NCI-H2107 (cell line): ENCODE measurements at places on chromosomes 5 and 9.

- DNase-seq = no peak
Observed at GRCh38 chr5:132009706-132010405, 1.6 kb downstream of the ACSL6 start.

DNA sequence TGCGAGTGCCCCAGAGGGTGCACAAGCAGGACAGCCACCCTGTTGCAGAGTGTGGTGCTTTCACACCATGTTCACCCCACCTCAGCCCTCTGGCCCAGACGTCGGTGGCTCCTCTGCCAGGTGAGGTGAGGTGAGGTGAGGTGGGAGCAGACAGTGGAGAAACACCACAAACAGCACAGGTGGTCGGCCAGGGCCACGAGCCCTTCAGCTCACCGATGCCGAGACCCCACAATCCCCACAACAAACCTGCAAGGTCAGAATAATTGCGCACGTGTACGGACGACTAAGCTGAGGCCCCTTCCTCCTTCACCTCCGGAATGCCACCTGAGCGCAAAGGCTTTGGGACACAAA lies 10.5 kb downstream of the BRD3 start:
- no peak for DNase-seq

DNA sequence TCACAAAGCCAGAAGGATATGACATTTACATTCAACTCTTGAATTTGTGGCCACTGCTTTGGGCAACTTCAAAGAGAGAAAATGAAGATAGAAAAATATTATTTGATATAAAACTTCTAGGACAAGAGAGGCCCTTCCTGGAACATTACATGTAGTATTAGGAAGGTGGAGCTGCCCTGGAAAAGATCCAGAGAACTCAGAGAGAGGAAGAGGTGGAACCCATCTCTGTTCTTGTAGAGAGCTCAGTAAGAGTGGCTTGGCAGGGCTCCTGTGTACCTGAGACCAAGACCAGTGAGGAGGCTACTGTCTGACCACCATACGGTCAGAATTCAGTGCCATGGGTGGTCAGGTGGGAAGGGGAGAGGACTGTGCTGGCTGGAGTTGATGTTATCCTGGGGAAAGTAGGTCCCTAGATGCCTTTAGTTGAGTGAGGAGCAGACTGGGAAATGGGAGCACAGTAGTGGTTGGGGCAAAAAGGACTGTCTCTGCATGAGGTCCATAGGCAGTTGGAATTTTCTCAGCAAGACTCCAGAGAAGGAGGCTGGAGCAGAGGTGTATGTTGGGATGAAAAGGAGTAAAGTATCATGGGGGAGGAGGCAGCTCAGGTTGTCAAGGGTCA lies 7.6 kb downstream of the TGFBI start:
- no peak for DNase-seq

DNA sequence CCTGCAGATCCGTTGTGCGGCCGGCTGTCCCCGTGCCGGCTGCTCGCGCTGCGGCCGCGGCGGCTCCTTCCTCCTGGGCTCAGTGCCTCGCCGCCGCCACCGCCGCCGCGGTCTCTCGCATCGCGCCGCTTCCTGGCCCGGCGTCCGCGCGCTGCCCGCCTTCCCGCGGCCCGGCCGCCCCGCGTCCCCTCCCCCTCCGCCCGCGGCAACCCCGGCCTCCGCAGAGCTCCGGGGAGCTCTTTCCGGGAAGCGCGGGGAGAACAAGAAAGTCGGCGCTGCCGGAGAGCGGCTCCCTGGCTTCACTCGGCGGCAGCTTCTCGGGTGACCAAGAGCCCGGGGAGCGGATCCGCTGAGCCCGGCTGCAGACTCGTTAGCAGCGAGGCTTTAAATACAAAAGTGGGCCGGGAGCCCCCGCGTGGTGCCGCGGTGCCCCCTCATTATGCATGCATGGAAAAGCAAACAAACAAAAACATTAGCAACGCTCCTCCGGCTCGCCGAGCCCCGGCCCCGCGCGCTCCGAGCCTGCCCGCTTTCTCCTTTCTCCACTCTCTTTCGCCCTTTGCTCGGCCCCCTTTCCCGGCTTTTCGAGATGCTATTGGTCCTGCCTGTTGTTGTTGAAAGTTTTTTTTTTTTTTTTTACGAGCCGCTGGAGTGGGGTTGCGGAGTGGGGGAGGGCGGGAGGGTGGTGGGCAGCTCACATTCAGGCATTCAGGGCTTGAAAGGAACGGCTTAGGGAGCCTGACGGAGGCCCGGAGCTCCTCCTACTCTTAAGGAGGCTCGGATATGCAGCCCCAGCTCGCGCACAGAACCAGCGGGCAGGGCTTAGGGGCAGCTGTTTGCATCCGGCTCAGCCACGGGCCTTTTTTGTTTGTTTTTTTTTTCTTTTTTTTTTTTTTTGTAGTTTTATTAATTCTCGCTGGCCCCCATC lies at the start of gene GAS1:
TSS of gene GAS1 (minus strand) at position 361 of the 928 bp plus-strand sequence. CDS start 727 bp downstream, outside the sequence.
- DNase-seq = no peak

- no peak for DNase-seq
Observed at GRCh38 chr5:156870498-156870839, 20.4 kb downstream of the PPP1R2B start.

DNA sequence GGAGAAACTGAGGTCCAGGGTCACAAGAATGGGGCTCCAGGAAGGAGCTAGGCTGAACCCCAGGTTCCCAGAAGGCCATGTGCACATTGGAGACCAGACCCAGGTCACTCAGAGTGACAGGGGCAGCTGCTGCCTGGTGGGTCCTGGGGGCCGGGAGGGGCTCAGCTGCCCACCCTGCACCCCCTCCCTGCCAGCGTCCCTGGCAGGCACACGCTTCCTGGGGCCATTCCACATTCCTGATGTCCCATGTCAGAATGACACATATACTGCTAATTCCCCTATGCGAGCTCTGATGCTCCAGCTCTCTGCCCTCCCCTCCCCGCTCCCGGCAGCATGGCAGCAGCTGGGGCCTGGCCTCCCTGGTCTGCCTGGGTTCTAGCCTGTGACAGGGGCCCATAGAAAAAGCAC lies 14.0 kb downstream of the FGFR4 start:
- no peak for DNase-seq

DNA sequence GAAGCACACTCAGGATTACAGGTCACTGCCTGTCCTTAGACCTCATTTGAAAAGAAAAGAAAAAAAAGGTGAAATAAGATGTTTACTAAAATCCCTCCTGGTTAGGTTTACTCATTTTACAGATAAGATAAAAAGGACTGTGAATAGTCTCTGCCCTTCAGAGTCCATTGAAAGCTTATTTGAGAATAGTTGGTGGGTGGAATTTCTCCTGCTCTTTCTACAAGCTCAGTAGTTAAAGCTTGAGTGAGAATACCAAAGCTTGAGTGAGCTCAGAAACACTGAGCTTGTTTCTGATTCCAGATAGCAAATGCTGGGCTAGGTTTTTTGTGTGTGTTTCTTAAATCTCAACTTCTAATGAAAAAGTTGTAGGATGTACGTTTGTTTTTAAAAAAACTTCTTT lies 106.7 kb downstream of the SLF1 start:
- DNase-seq = no peak

GRCh38 chr5:121503111-121503840 lies 348.4 kb upstream of the FTMT start:
- DNase-seq = no peak

DNA sequence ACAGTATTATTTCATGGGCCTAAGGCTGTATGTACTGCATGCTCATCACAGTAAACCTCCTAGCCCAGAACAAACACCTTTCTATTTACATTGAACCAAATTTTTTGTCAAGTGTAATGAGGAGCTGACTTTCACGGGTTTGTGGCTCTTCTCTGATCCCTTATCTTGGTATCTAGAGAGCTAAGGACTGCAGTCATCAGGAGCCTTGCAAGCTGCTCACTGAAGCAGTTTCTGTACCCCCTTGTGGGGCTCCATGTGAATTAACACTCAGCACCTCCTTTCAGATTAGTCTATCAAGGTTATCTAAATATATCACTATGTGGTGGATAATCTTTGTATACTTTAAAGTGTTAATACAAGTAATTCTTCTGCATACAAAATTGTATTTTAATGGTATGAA lies 108.2 kb downstream of the AUH start:
- DNase-seq = no peak

DNA sequence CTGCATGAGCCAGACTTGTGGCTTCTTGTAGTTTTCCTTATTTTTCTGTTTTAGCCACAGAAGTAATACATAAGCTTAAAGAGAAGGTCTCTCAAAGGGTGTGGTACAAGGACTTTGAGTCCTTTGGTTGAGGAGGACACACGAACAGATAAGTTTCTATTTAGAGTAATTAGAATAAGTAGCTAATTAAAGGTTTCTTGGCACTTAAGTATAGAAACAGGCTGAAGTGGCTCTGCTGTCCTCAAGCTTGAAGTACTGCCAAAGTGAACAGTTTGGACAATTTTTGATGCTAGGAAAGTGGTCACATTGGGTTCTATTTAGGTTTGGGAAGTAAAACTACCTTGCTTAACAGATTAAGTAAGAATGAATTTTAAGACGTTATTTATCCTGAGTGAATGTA lies 278.3 kb upstream of the MPDZ start:
- DNase-seq = no peak

- no peak for DNase-seq
Observed at GRCh38 chr5:131389096-131389868, 125.4 kb downstream of the CDC42SE2 start.

DNA sequence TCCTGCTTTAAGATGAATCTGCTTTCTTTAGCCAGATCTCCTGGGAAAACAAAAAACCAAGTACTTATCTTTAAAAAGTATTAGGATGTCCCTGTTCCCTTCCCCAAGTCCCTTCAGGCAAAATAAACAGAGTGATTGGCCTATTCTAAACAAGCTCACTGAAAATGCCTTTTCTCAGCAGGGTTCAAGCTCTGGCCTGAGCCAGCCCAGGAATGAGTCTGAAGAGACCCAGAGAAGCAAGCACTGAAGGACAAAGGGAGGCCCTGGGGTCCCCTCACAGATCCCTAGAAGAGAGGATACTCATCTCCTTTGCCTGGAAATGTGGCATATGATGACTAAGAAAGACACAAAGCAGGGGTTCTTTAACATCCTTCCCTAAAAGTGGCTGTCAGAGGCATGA lies 66.8 kb upstream of the MAP1B start:
- DNase-seq = no peak

DNA sequence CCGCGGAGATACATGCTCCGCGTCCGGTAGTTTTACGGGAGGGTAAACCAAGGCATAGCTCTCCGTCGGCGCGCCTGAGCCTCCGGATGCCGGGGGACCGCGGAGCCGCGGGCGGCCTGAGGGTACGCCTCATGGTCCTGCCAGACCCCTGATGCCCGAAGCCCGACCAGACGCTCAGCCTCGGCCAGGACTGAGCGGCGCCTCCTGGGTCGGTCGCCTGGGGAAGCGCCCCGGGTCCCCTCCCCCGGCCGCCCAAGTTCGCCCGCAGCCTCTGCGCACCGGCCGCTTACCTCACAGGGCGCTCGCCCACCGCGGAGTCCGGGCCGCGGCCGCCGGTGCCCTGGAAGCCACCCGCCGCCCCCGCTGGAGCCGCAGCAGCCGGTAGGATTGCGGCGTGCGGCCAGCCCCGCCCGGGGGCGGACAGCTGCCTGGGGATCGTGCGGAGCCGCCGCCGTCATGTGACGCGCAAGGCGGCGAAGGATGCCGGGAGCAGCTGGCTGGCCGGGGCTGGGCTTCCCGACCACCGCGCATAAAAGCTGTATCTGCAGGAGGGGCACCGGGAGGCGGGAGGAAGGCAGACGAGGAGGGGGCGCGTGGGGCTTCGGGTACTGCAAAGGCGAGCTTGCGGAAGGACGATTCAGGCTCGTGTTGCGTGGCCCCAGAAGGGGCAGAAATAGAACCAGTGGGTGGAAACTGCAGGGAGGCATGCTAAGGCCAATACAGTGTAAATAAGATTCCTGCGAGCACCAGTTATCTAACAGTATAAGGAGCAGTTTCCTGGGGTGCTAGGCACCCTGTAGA lies at the start of gene FBXO10:
TSS of gene FBXO10 (minus strand) at position 460 of the 801 bp plus-strand sequence. CDS start 34,612 bp downstream, outside the sequence.
- no peak for DNase-seq

DNA sequence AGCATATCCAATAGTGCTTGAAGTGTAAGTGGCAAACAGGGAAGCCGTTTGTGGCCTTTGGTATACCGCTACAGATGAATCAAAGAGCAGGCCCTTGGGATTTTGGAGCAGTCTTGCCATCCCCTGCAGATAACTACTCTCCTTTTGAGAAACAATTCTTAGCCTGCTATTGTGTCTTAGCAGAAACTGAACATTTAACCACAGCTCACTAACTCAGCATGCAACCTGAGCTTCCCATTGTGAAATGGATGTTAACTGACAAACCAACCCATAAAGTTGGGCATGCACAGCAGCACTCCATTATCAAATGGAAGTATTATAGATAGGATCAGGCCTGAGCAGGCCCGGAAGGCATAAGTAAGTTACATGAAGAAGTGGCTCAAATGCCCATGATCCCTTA lies 315.3 kb upstream of the PTGER4 start:
- DNase-seq = no peak

DNA sequence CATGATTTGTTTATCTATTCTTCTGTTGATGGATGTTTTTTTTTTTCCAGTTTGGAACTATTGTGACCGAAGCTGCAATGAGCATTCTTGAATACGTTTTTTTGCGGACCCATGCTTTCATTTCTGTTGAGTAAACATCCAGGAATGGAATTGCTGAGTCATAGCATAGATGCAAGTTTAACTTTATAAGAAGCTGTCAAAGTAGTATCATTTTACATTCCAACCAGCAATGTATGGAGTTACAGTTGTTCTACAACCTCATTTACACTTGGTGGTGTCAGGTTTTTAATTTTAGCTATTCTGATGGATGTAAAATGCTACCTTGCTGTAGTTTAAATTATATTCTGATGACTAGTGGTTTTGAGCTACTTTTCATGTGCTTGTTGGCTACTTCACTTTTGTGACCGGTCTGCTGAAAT lies 49.0 kb downstream of the NPR3 start:
- DNase-seq = no peak

DNA sequence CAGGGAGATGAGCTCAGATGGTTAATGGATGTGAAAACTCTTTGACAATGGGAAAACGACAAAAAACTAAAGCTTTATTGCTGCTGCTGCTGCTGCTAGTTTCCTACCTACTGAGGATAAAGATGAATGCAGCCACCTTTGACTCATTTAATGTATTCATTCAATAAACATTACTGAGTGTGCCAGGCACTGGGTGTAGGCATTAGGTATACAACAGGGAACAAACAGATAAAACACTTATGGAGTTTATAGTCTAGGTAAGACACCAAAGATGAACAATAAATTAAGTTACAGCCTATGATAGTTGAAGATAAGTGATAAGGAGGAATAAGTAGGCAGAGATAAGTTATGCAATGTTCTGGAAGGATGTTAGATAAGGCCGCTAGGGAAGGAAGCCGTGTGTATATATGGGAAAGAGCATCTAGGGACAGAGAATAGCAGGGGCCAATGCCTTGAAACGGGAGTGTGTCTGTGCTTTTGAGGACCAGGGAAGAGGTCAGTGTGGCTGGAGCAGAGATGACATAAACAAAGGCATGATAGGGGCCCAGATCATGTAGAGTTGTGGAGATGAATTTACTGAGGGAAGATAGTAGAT lies 477.6 kb downstream of the NTRK2 start:
- no peak for DNase-seq

DNA sequence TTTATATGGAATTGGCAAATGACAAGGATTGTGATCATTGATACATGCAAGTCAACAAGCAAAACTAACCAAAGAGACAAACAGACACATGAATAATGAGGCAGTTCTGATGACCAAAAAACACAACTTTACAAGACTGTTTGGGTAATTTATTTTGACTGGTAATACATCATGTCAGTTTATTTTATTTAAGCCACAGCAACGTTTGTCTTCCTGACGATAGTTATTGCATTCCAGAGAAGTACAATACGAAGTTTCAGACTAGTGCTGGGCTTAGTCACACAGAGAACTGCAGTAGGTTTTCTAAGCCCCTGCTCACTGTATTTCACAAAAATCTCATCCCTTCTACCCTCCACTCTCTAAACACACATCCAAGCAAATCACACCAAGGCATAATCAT lies 514.2 kb downstream of the RAB3C start:
- DNase-seq = no peak

GRCh38 chr9:34664281-34665066 lies 2.0 kb upstream of the CCL27 start:
- DNase-seq = no peak
